ENCODE measurements at places on chromosomes 7 and 10. TPM values are rescaled to one million over a fixed set of nuclear protein-coding genes. Genes with fewer than 3 reads are reported as not detected.

DNA sequence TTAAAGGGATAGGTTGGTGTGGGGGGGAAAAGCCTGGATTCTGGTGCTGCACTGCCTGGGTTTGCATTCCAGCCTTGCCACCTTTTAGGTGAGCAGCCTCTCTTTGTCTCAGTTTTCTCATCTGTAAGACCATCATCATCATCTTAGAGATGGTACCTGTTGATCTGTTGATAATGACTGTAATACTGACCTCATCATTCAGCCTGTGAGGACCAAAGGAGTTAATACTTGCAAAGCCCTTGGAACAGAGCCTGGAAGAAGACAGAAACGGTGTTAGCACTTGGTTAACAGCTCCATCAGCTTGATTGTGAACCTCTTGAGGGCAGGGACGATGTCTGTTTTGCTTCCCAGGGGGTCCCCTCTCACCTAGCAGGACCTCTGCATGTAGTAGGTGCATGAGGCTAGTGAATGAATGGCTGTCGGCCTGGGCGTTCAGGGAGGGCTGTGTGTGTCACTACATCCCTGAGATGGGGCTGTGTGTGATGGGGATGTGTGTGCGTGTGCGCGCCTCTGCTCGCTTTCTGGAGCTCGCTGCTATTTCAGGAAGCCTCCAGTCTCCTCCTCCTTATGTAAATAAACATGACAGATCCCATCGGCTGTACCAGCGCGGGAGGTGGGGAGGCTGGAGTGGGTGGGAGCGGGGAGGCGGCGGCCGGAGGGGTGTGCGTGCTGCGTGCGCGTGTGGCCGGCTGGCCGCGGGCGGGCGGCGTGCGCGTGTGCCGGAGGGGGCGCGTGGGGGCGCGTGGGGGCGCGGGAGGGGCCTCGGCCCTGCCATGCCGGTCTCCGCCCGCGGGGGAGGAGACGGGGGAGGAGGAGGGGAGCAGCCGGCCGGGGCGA, 61.2 kb downstream of the NEURL1 start:
- peaks cover 10% of the 10 kb centered on the region for H3K4me1 ChIP-seq
- H3K27ac ChIP-seq = no peak overlapping the region
- no peak for DNase-seq

DNA sequence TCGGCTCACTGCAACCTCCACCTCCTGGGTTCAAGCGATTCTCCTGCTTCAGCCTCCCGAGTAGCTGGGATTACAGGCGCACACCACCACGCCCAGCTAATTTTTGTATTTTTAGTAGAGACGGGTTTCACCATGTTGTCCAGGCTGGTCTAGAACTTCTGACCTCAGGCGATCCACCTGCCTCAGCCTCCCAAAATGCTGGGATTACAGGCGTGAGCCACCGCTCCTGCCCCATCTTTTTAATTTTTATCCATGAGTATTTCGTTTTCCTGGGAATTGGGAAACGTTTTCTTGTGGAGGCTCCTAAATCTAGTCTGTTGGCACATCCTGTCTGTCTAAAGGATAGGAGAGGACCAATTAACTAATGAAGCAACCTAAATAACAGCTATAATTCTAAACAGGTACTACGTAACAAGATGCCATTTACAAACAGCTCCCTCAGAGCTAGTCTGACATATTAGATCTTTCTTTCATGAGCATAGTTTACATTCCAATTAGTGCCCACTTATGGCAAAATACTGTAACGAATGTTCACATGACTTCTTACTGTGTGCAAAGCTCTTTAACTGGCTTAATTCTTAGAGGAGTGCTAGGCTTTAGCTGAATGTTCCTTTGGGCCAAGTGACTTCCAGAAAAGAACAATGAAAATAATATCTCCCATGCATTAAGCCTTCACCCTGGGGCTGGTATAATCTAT, 151.0 kb upstream of the YAE1 start:
- DNase-seq = no peak
- H3K27me3 ChIP-seq = peaks cover 4% of the 10 kb centered on the region
- no peak overlapping the region for H3K27ac ChIP-seq

GRCh38 chr7:72494807-72495206, 82.7 kb upstream of the CALN1 start:
- no peaks in the 10 kb centered on the region for H3K36me3 ChIP-seq
- H3K4me1 ChIP-seq = no peaks in the 10 kb centered on the region
- no peak overlapping the region for H3K4me3 ChIP-seq
- no peak overlapping the region for H3K27ac ChIP-seq
- no peaks in the 10 kb centered on the region for H3K27me3 ChIP-seq

GRCh38 chr10:80133206-80133605, 676 bp downstream of the PLAC9 start:
- no peaks in the 10 kb centered on the region for H3K4me1 ChIP-seq
- H3K27me3 ChIP-seq = peaks cover 23% of the 10 kb centered on the region
- no peak for DNase-seq
- H3K27ac ChIP-seq = no peak overlapping the region
- no peaks in the 10 kb centered on the region for H3K36me3 ChIP-seq

CLEC5A gene
- 0.29 TPM for total RNA-seq
